ENCODE measurements at places on chromosomes 1 and 21.

GRCh38 chr1:168135116-168135920, 1.4 kb downstream of the GPR161 start:
- DNase-seq: no peak

DNA sequence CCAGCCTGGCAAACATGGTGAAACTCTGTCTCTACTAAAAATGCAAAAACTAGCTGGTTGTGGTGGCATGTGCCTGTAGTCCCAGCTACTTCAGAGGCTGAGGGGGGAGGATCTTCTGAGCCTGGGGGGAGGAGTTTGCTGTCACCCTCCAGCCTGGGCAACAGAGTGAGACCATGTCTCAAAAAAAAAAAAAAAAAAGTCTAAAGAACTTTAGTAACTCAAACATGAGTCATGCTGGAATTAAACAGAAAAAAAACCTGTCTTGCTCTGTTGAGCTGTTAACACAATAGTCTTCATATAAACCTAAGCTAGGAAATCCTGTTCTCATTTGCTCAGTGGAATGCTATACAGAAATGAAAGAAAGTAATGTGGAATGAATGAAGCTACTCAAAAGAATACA, 16.7 kb upstream of the DISP1 start:
- DNase-seq: no peak

DNA sequence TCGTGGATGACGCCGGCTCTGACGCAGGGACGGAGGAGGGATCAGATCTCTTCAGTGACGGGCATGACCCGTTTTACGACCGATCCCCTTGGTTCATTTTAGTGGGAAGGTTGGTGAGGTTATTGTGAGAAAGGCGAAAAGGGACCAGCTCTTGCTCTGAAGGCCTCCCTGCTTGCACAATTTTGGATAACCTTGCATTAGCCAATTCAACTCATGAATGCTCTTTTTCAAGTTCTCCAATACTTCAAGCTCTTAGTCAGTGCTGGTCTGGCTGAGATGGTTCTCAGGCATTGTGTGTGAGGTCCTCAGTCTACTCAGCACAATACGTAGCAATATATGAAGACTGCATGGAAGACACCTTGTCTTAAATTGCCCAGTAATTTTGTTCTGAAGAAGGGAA, 72.6 kb upstream of the PGD start:
- no peak for DNase-seq

DNA sequence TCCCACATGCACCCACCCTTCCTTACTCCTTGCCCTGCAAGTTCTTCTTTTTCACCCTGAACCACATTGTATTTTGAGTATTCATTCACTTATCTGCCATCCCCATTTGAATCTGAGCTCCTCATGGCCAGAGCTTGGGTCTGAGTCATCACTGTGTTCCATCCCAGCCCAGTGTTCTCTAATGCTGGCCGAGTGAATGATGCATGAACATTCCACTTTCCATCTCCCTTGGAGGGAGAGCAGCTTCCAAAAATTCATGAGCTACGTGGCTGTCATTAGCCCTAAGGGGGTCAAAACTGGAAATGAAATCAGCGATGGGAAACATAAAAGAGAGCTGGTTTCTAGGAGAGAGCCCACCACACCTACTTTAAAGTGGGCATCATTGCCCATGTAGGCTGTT, 187.0 kb upstream of the USP24 start:
- no peak for DNase-seq

GRCh38 chr1:167555971-167556714, 2.6 kb upstream of the CREG1 start:
- peak; percentile 53 for DNase-seq

GRCh38 chr1:54810153-54810942, 9.2 kb upstream of the TTC22 start:
- peak; percentile 29 for DNase-seq

DNA sequence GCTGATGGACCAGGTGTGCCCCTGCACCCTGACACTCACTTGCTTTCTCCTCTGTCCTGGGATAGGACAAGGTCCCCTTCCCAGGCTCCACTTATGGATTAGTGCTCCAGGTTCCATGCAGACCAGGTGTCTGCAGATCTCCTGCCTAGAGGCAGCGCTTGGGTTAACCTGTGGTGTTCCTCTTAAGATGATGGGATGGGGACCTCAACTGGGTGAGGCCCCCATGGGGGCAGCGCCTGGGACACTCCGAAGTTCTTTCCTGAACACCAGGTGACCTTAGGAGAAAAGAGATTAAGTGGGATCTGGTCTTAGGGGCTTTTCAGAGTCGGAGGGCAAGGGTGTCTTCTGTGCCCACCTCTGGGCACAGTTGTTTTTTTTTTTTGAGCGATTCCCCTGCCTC, 21.2 kb downstream of the TNNT2 start:
- no peak for DNase-seq

DNA sequence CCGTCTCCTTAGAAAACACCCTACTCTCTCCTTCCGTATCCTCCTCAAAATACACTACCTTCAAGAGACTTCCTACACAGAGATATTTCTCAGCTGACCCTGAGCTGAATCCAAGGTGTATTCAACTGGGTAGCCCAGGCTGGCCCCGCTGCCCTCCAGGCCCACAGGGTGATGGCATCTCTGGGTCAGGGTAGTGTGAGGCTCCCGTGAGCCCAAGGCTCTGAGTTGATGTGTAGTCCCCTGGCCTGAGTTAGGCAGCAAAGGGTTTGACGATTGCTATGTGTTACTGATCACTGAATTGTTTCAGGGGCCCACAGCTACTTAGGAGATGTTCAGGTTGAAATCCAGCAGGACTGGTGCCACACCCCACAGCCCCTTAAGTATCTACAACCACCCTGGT, 6.7 kb downstream of the INAVA start:
- DNase-seq: no peak

DNA sequence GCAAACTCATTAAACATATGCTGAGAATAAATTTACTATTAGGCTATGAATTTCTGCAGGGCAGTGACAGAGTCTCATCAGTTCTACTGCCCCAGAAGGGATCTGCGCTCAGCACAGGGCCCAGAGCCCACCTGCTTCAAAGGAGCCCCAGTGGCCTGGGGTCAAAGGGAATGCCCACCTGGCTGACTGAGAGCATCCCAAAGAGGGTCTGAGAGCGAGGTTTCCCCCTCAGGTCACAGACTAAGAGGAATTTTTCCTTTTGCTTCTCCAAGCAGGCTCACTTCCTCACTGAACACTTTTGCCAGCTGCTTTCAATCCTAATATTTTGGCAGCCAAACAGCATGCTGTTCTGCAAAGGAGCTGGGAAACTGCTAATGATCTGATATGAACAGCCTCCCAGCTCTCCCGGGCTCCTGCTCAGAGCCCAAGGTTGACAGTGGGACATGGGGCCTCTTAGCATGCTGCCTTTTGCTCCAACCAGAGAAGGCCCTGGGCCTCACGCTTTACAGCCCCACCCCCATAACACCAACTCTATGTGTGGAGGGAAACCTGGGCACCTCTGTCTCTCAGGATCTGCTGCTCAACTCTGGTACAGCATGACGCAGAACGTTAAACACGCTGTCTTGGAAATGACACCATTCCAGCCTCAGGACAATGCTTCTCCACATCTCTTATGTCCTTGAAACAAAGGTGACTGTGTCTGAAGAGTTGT, 70.7 kb upstream of the SYT6 start:
- no peak for DNase-seq

DNA sequence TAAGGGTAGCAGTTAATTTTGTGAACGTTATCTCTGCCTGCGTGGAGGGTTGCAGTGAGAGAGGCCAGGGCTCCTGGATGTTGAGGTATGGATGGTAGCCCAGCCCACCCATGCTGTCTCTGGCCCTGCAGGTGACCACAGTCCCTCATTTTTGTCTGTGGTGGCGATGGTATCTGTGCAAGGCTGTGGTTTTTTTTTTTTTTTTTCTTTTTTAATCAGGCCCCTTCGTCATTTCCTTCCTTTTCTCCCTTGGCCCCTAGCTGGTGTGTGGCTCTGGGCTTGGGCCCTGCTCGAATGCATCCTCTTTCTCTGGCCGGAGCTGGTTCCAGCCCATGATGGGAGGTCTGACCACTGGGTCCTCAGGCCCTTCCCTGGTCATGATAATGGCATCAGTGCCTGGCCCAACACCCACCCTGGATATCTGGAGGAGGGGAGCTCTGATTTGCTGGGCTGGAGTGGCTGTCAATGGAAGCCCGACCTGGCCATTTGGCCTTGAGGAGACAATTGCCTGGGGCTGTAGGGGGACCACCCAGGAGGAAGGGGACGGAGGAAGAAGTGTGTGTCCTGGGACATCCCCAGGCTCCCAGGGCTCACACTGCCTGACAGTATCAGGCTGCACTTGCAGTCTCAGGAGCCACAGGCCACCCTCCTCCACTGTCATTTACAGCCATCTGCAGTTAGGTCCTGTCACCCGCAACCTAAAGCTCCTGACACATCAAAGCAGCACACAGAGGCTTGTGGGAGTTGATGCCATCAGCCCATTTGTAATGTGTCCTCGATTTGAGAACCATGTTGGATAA, 8.1 kb upstream of the RNF187 start:
- DNase-seq: no peak

- no peak for DNase-seq
Measured at GRCh38 chr1:156616463-156616862, 2.8 kb upstream of the HAPLN2 start.

- no peak for DNase-seq
Measured at GRCh38 chr1:54608566-54609230, 14.6 kb downstream of the FAM151A start.

- no peak for DNase-seq
Measured at GRCh38 chr1:214292322-214292721, 11.4 kb downstream of the SMYD2 start.
